T1000 (cell line): ENCODE measurements at places on chromosomes 5 and 9.

DNA sequence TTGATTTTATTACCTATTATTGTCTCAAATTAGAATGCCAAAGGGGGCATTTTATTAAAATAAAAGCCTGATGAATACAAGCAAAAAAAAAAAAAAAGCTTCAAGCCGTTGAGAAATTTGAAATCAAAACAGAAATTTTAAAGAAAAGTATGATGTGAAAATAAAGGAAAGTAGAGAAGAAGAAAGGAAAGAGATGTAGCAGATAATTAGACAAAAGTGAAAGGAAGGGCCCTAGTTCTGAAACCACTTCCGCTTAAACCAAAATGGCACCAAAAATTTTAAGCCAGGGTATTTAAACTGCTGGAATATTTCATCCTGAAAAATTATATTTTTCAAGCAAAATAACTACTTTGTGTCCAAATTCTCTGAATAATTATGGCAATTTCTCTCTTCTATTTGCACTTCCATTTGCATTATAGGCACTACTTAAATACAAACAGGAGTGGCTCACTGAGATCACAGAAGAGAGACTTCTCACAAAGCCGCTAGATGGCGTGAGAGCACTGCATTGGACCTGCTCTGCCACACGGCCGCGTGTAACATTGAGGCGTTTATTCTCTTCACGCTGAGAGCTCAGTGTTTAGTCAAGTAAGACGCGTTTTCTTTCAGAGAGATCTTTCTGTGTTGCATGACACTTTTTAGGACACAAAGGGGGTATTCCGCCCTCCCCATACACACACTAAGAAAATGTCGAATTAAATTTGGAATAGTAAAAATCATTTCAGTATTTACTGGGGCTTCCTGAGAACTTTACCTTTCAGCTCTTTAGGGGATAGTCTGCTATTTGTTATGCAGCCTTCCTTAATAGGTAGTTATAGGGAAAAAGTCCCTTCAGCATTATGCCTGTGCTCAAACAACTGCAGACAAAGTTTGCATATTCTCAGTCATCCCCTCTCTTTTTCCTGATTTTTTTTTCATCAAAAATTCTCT lies 368.4 kb upstream of the CCNH start:
- DNase-seq = peak; percentile 33

DNA sequence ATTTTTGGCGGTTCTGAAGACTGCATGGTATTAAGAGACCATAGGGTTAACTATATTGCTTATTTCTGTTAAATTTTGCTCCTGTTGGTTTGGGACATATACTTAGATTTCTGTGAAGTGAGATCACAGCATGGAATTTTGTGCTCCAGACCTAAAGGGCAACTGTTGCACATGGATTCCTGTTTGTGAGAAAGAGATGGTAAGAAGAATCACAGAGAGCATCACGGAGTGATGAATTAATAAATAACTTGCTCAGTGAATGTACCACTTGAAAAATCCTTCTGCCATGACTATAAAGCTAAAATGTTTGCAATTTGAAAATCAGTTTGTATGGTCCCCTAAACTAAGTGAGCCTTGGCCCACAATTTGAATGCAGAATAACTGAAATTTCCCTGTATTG lies 4.5 kb downstream of the PSAT1 start:
- DNase-seq = no peak

DNA sequence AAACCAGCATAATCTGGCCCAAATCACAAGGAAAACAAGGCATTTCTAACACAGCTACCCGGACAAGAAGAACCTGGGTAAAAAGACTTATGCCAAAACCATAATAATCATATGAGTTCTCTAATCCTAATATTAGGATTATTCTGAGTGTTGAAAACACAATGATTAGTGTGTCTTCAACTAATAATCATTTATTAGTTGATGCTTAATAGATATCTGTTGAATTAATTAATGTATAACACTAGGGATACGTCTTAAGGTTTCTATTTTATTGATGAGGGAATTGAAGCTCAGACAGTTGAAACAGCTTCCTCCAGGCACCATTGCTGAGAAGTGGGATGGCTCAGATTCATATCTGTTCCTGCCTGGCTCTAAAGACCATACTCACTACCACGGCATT lies 112.2 kb downstream of the DOCK2 start:
- DNase-seq = no peak

DNA sequence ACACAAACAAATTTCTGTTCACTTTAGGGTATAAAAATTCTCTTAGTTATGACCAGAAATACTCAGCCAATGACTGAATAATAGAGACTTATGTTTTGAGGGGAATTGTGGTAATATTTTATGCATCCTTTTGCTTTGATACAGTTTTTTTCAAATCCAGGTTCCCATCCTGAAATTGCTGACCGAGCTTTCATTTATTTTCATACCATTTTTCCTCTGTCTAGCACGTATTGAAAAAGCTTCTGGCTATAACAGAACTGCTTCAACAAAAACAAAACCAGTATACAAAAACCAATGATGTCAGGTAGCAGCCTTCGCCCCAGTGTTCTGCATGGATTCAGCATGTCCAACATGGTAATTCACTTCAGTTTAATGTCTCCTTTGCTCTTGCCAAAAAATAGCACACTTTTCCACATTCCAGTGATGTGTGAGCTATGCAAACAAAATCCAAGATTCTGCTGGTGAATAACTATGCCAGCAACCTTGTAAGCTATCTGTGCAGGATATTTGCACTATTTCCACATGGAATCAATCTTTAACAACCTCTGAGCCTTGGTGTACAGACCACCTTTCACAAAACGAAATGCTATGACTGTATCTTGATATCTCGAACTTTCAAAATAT lies 22.0 kb downstream of the CCNH start:
- DNase-seq = no peak

DNA sequence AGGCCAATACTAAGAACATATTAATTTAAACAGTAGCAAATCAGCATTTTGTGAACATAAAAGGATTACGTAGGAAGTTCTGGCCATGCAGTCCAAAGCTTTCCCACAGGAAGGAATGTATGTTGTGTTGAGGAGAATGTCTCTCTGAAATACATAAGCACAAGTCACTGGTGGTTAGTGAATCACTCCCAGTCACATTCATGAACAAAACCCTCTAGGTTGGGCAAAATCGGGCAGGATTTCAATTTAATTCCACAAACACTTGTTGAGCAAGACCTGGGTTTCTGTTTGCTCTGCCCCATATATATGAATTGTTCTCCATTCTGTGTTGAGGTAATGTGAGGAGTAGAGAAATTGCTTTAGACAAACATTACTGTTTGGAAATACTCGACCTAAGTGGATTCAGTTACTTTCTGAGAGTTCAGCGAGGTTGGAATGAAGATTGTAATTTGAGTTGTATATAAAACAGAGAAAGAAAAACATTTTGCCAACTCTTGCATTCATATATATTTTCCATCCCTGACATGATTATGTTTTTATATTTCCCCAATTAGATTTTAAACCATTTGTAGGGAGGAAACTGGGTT lies 127.6 kb upstream of the RPS23 start:
- peak; percentile 39 for DNase-seq

- no peak for DNase-seq
Observed at GRCh38 chr9:121577166-121577565, 74.3 kb upstream of the DAB2IP start.

DNA sequence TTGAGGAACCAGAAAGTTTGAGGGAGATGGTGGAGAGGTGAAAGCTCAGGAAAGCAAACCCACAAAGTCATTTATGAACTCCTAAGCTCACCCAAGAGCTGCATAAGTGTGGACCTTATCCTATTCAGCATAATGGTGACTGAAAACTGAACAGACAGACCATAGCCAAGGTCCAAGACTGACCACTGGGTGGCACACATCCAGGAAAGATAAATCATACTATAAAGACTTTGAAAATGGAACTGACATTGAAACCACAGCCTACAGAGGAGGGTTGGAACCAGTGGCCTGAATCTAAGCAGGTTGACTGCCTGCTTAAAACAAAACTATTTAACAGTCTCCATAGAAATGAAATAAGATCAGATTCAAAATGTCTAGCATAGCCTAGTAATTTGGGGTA lies 121.0 kb upstream of the RGS7BP start:
- no peak for DNase-seq

- DNase-seq = no peak
Observed at GRCh38 chr5:153352685-153353219, 137.7 kb upstream of the GRIA1 start.

- DNase-seq = no peak
Observed at GRCh38 chr9:567128-567746, 274.3 kb upstream of the DMRT1 start.

GRCh38 chr5:62608529-62609511 lies 30.2 kb downstream of the LRRC70 start:
- DNase-seq = no peak

DNA sequence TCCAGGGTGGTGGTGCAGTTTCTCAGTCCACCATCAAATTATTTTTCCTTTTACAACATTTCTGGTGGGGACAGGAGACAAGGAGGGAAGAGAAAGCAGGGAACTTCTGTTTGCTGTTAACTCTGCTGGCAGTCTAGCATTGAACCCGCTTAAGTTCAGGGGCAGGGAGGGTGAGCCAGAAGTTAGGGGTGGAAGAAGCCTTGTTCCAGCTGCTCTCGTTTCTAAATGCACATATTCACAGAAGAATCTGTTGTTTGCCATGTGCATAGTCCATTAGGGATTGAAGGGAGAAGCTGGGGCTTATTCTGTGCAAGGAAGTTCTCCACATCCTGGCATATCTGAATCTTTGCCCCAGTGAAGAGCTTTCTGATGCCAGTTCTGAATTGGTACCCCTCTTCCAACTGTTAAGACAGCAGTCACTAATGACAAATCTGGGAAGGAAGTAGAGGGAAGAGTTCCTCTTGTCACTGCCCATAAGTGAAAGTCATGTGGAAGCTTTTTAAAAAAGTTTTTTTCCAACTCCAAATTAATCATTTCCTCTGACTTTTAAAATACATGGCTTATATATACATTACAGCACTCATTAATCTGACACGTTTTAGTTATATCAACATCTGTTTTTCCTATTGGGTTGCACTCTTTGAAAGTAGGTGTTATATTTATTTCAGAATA lies 32.6 kb upstream of the ACOT12 start:
- DNase-seq = no peak
